Activated CD8-positive, alpha-beta memory T cell treated with anti-CD3 and anti-CD28 coated beads, Interleukin-2, amount 50 U/mL, for 48 hours (primary cell): ENCODE measurements at places on chromosomes 4 and X.

DNA sequence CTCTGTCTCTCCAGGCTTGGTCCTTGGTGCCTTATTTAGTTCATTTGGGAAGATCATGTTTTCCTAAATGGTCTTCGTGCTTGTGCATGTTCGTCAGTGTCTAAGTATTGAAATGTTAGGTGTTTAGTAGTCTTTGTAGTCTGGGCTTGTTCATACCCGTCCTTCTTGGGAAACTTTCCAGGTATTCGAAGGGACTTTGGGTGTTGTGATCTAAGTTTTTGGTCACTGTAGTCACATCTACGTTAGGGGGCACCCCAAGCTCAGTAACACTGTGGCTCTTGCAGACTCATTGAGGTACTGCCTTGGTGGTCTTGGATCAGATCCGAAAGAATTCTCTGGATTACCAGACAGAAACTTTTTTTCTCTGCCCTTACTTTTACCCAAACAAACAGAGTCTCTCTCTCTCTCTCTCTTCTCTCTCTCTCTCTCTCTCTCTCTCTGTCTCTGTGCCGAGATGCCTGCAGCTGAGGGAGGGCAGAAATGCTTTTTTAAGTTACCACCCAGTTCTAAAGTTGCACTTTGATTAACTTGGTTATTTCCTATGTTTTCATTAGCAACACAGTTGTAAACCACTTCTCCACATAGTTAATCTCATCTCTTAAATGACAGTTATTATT is 67.6 kb upstream of the SLC7A3 start:
- no peak for DNase-seq

- no peak for DNase-seq
Measured at GRCh38 chr4:173508386-173509035, 21.5 kb downstream of the HAND2 start.

DNA sequence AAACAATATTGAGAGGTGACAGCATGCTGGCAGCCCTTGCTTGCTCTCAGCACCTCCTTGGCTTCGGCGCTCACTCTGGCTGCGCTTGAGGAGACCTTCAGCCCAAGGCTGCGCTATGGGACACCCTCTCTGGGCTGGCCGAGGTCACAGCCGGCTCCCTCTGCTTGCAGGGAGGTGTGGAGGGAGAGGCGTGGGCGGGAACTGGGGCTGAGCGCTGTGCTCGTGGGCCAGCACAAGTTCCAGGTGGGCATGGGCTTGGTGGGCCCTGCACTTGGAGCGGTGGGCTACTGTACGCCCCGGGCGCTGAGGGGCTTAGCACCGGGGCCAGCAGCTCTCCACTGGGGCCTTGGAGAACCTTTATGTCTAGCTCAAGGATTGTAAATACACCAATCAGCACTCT is 1613.8 kb upstream of the IGFBP7 start:
- DNase-seq, result no peak

- no peak for DNase-seq
Measured at GRCh38 chr4:53484911-53485657, 106.2 kb downstream of the LNX1 start.

DNA sequence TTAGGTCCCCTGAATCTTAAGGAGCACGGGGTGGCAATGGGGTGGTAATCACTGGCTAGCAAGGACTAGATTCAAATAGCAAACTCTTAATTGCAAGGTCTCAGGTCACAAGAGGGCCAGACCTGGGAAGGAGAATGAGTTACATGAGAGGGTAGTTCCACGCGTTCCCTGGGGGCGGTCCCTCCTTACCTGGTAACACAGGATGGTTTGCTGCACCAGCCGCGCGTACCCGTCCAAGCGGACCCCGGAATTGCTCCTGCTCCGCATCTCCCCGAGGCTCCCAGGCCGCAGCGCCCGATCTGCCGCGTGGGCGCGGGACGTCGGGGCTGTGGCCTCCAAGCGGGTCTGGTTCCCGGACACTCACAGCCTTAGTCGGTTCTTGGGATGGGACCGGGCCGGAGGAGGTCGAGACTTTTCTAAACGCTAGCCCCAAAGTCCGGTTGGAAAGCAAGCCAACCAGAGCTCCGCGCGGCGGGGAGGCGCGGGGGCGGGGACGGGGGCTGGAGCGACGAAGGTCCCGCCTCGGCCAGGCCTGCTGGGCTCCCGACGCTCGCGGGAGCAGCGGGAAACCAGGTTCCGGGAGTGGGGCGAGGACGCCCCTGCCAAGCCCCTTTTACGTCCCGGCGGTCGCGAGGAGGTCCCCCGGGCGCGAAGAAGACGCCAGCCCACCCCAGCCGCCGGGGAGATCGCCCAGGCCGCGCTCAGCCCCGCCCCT is at the start of gene PHKA2:
Gene PHKA2, minus strand, starts transcription at position 449 of the 715 bp plus-strand sequence. Its CDS starts 182 bp downstream, at position 267.
- peak; percentile 68 for DNase-seq

GRCh38 chr4:103405415-103405814 is 207.3 kb upstream of the CENPE start:
- no peak for DNase-seq
